ENCODE measurements at places on chromosomes 11 and 22.

DNA sequence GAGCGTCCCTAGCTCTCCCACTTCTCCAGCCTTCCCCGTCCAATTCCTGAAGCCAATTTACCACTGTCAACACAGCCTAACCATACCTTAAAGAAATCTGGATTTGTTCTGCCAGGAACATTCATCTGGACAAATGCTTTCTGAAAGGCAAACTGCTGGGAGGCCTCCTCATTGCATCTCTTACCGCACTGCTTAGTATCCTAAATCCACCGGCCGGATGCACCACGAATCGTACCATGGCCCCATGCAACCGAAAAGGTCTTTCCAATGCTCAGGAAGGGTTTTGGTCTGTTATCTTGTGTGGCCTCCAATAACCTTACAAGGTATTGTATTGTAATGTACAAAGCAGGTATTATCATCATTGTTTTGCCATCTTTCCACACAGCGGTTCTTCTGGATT is 57.6 kb downstream of the MYH9 start:
- no peak for DNase-seq

DNA sequence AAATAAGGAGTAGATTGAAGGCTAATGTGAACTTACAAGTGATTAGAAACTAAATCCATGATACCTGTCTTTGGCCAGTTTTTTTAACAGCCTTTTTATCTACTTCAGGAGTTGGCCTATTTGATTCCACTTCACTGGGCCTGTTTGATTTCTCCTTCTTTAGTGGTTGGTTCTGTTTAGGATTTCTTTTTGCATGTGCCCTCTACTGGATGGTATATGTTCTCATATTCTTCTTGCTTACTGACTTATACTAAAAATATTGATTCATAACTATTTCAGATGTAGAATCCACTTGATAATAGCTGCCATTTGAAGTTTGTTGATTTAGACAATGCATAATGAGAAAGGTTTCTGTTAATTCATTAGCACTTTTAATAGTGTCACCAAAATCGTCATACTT is 53.9 kb downstream of the USP47 start:
- peak; percentile 10 for DNase-seq

DNA sequence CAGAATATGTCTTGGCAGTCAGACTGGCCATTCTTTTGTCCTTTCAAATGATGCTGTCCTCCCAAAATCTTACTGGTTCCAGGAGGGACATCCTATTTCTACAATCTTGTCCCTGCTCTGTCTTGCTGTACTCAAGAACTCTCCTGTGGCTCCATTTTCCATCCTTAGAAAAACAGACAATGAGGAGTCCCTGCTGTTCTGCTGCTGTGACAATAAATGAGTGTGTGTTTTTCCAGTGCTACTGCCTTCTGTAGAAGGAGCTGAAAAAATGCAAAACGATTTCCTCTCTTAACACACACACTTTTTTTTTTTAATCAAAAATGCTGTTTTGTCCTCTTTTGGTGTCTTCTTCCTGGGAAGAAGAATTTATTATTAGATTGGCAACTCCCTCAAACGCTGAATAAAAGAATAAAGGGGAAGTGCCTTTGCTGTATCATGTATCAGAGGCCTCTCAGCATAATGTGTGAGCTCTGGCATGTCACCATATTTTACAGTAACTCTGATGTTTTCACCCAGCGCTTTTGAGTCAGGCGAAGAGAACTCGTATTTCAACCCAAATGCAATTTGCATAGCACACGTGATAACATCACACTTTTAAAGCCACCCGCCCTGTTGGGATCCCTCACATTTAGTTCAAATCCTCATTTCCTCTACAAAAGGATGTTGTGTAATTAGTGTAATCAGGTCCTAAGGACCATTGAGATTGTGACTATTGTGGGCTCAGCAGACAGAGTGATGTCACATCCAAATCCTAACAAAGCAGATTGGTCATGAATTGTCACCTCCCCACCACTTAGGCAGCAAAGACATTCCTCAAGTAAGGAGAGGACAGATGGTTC is 496.0 kb upstream of the LARGE1 start:
- no peak for DNase-seq

GRCh38 chr22:39920134-39920743 is 19.4 kb downstream of the GRAP2 start:
- no peak for DNase-seq

- peak; percentile 91 for DNase-seq
Measured at GRCh38 chr22:27719535-27720227, 81.9 kb downstream of the MN1 start.

GRCh38 chr11:131756479-131757110 is 386.2 kb downstream of the NTM start:
- DNase-seq = no peak

GRCh38 chr11:64990222-64990923 is 6.4 kb downstream of the BATF2 start:
- no peak for DNase-seq

DNA sequence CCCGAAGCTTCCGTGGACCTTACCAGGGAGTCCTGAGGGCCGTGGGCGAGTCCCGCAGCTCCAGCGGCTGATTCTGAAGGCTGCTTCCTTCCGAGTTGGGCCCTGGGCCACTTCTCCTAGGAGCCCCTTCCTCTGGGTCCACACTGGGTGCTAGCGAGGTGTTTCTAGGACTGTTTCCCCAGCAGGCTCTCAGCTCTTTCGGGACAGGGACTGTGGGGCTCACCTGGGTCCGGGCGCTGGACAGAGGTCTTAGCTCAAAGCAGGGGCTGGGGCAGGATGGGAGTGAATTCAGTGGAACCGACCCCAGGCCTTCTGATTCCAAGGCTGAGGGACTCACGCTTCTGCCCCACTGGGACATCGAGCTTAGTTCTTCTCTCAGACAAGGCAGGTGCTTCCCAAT is 29.3 kb upstream of the CSNK1E start:
- DNase-seq = no peak

DNA sequence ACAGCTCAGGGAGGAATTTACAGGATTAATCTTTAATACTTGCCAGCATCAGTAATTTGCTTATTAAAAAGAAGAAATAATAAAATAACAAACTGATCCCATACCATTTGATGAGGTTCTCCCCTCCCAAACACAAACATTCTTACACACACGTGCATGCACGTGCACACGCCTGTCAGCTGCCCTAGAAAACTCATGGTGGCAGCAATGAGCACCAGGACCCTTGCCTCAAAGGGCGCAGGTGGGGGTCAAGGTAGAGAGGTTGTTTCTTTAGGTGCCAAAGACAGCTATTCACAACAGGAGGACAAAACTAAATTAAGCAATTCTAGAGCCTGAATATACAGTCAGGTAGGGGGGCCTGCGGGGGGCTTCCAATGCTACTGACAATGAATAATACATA is 219.3 kb downstream of the BUD13 start:
- DNase-seq = no peak

DNA sequence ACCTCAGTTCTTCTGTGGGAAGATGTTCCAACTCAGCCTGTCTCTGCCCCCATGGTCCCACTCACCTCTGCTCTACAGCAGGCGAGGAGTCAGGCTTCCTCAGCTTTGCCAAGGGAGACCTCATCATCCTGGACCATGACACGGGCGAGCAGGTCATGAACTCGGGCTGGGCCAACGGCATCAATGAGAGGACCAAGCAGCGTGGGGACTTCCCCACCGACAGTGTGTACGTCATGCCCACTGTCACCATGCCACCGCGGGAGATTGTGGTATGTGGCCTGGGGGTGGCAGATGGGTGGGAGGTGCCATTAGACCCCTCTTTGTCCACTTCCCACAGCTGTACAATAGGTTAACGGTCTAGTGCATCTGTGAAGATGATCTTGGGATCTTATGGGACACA is 73.3 kb downstream of the MYO7A start:
- no peak for DNase-seq

- peak; percentile 54 for DNase-seq
Measured at GRCh38 chr22:49724893-49725489, 102.7 kb downstream of the BRD1 start.

DNA sequence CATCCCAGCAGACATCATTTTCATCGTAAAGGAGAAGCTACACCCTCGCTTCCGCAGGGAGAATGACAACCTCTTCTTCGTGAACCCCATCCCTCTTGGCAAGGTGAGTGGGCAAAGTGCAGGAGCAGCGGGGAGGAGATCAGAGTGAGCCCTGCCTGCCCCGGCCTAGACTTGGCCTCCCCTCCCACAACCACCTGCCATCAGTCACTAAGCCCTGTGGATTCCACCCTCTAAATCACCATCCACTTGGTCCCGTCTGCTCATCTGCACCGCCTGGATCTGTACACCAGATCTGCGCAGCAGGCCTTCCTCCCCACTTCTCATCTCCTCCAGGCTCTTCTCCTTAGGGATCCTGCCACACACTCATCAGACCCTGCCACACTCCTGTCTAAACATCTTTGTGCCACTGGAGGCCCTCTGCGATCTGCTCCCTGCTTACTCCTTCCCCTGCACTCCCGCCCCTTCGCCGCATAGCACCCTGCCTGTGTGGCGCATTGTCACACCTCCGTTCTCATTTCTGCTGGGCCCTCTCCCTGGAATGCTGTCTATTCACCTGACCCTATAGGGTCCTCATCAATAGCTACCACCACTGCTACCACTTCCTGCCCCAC is 14.2 kb downstream of the UCP2 start:
- no peak for DNase-seq

GRCh38 chr22:22430111-22430820 is 78.3 kb downstream of the ZNF280B start:
- DNase-seq = no peak

GRCh38 chr22:49361164-49361563 is 466.5 kb downstream of the BRD1 start:
- DNase-seq = no peak

DNA sequence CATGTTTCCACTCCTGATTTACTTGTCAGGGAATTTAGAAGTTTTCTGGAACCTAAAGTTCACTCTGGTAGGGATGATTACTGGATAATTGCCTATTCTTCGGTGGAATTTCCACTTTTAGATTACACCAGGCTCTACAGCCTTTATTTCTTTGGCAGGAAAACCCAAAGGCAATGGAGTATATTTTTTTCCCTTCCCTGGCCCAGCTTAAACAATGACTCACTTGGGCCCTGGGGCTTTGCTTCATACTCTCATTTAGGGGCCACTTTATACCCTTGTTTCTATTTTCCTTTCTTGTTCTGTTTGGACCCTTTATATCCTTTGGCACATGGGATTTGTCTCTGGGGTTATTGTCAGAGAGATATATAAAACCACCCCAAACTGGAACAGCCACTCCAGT is 114.7 kb downstream of the CSTPP1 start:
- DNase-seq = no peak

DNA sequence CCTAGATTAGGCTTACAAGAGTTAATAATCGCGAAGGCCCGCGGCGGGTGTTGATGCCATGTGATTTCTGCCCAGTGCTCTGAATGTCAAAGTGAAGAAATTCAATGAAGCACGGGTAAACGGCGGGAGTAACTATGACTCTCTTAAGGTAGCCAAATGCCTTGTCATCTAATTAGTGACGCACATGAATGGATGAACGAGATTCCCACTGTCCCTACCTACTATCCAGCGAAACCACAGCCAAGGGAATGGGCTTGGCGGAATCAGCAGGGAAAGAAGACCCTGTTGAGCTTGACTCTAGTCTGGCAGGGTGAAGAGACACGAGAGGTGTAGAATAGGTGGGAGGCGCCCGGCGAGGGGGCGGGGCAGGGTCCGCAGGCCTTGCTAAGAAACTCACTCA is 65.5 kb downstream of the AAMDC start:
- DNase-seq = no peak

- no peak for DNase-seq
Measured at GRCh38 chr11:41250408-41250935, 209.0 kb downstream of the LRRC4C start.

- no peak for DNase-seq
Measured at GRCh38 chr11:76834151-76834550, 26.6 kb upstream of the ACER3 start.

DNA sequence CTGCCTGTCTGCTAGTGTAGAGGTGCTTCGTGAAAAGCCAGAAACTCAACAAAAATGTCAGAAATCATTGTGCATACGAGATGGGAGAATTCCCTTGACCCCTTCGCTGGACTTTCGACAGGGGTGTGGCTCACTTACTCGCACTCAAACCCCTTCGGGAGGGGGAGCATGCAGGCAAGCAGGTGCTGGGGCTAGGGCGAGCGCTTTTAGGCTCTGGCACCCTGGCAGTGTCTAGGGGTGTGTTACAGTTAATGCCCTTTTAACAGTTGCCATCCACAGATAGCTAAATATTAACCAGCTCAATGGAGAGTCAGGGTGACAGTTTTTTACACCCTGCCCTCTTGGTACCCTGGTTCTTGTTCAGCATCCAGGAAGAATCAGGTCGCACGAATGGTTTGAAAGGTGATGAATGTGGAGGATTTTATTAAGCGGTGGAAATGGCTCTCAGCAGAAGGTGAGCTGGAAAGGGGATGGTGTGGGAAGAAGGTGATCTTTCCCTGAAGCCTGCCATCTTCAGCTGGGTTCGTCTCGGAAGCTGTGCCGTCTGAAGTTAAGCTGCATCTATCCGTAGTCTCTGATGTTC is 59.6 kb upstream of the SHANK2 start:
- peak; percentile 61 for DNase-seq

GRCh38 chr11:125348674-125349309 is 147.3 kb downstream of the FEZ1 start:
- peak; percentile 7 for DNase-seq

DNA sequence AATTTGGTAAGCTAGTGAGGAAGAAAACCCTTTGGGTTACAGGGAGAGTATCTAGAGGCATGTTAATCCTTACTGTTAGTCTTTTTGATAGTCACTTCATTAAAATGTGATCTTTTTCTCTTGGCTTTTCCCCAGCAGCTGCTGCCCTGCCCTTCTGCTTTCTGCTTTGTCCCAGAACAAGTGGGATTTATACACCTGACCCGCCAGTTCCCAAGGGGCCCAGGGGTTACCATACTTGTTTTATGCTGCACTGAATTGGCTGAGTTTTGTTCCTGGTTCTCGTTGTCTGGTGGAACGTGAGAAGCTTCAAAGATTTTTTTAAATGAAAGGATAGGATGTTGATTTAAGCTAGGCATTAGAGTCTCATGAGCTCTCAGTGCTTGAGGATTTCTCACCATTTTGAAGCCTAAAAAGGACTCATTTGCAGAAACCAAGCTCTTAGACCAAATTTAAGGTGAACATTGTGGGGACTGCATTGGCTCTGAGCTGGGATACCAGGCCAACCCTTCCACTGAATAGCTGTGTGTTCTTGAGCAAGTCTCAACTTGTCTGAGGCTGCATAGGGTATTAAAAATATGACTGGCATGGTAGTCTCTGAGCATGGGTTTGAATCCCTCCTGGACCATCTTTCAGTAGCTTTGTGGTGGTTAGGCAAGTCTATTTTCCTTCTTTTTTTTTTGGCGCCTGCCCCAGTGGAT is 6.6 kb downstream of the LIMK2 start:
- DNase-seq = no peak

GRCh38 chr22:22713416-22713815 is 69.0 kb downstream of the GGTLC2 start:
- DNase-seq = no peak

- peak; percentile 95 for DNase-seq
Measured at GRCh38 chr11:130999992-131000770, 83.9 kb upstream of the SNX19 start.

DNA sequence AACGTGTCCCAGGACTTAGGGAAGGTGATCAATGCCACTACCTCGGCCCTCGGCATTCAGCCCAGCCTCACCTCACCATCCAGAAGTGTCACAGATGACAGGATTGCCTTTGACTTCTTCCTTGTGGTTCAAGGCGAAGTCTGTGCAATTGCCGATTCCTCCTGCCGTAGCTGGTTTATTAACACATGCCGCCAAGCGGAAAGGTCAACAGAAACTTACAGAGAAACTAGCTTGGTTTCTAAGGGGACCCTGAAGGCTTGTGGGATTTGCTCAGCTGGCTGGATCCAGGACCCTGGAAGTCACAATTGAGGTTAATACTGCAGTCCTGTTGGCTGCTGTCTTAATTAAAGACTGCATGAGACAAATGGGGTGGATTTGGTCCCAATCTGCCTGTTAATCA is 65.6 kb downstream of the SHANK2 start:
- DNase-seq = no peak

- no peak for DNase-seq
Measured at GRCh38 chr11:58152781-58153180, 27.5 kb upstream of the OR9I1 start.
